ENCODE measurements at places on chromosomes 13 and 19. TPM values are rescaled to one million over a fixed set of nuclear protein-coding genes. Genes with fewer than 3 reads are reported as not detected.

GRCh38 chr13:112111239-112111857 lies 44.4 kb downstream of the SOX1 start:
- DNase-seq = no peak
- no peak overlapping the region for H3K4me3 ChIP-seq
- H3K27ac ChIP-seq = no peak overlapping the region
- no peaks in the 10 kb centered on the region for H3K36me3 ChIP-seq

DNA sequence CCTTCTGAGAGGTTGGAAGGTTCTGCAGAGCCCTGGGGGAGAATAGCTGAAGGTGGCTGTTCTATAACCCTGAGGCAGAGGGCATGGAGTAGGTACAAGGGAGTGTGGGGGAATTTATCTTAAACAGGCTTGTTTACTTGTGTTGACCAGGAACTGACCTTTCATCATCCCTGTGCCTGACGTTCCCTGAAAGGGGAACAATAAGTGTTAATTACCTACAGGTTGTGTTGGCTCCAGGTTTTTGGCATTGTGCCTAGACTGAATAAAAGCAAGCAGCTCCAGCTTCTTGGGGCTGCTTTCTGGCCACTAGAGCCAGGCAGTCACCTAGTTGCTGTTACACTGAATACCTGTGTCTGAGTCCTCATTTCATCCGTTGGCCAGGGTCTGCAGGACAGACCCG lies 60.0 kb downstream of the ZNF627 start:
- H3K36me3 ChIP-seq = no peaks in the 10 kb centered on the region
- no peaks in the 10 kb centered on the region for H3K27me3 ChIP-seq
- no peak overlapping the region for H3K4me3 ChIP-seq
- no peak for DNase-seq

Gene IRGC
- total RNA-seq = not detected

DNA sequence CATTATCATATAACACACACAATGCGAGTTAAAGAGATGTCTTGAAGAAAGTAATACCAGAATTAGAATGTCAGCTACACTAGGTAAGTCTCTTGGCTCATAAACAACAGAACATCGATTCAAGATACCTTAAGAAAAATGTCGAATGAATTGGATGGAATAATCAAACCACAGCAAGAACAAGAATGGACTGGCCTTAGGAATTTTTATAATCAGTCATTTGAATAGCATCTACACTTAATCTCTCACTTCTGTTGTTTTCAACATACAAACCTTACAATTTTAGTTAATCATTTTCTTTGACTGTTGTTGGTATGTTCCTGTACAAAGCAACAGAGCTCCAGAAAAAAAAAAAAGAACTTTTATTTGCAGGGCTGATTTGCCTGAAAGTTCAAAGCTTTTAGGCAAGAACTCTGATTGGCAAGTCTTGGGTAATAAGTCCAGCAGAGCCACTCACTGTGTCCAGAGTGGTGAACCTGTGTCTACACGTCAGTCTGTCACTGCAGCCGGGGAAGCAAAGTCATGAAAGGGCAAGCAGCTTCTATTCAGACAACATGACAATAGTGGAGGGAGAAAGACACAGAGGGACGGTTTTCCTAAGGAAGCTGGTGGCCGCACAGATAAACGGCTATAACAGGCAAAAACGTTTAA lies 1026.1 kb upstream of the MIR17HG start:
- H3K4me3 ChIP-seq = no peak overlapping the region
- H3K27ac ChIP-seq = no peak overlapping the region

DNA sequence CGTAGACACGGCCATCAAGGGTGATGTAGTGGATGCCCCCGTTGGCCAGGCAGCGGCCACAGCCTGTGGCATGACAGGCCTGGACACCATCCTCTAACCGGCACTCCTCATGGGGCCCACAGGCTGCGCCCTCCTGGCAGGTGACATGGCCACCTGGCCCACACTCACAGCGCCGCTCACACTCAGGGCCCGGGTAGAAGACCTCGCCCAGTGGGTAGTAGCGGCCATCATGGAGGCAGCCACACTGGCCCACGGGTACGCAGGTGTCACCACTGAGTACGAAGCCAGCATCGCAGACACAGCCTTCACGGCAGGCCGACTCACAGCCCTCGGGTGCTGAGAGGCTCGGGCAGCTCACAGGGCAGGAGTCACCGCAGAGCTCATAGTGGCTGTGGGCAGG lies 27.2 kb upstream of the FBL start:
- H3K36me3 ChIP-seq = no peaks in the 10 kb centered on the region
- H3K4me1 ChIP-seq = no peaks in the 10 kb centered on the region
- no peak overlapping the region for H3K27ac ChIP-seq
- H3K27me3 ChIP-seq = no peaks in the 10 kb centered on the region
- H3K4me3 ChIP-seq = no peak overlapping the region
- no peak for DNase-seq

Gene GPR12
- 0.12 TPM for total RNA-seq

- DNase-seq = no peak
- H3K4me1 ChIP-seq = no peaks in the 10 kb centered on the region
- H3K4me3 ChIP-seq = no peak overlapping the region
- no peak overlapping the region for H3K27ac ChIP-seq
- no peaks in the 10 kb centered on the region for H3K27me3 ChIP-seq
- H3K36me3 ChIP-seq = no peaks in the 10 kb centered on the region
Measured at GRCh38 chr13:100898431-100898830, 223.8 kb upstream of the TMTC4 start.

GRCh38 chr19:3115916-3116602 lies 19.8 kb upstream of the GNA15 start:
- no peaks in the 10 kb centered on the region for H3K36me3 ChIP-seq
- H3K27ac ChIP-seq = no peak overlapping the region
- H3K27me3 ChIP-seq = no peaks in the 10 kb centered on the region
- no peak overlapping the region for H3K4me3 ChIP-seq
- DNase-seq = no peak

GRCh38 chr19:10430505-10431253 lies 10.3 kb downstream of the PDE4A start:
- H3K4me1 ChIP-seq = peaks cover 3% of the 10 kb centered on the region
- peak overlapping the region; percentile 50 for H3K4me3 ChIP-seq
- H3K36me3 ChIP-seq = no peaks in the 10 kb centered on the region
- peaks cover 9% of the 10 kb centered on the region for H3K27me3 ChIP-seq
- DNase-seq = no peak
- H3K27ac ChIP-seq = no peak overlapping the region

GRCh38 chr13:109782066-109782822 lies 4.1 kb downstream of the IRS2 start:
- DNase-seq = peak; percentile 55
- H3K27me3 ChIP-seq = no peaks in the 10 kb centered on the region
- H3K27ac ChIP-seq = peak overlapping the region; percentile 62
- no peaks in the 10 kb centered on the region for H3K36me3 ChIP-seq
- peaks cover 21% of the 10 kb centered on the region for H3K4me1 ChIP-seq

- no peak overlapping the region for H3K27ac ChIP-seq
- DNase-seq = no peak
- no peak overlapping the region for H3K4me3 ChIP-seq
- no peaks in the 10 kb centered on the region for H3K4me1 ChIP-seq
Measured at GRCh38 chr13:40786568-40786996, 2.8 kb upstream of the SLC25A15 start.

- H3K4me3 ChIP-seq = no peak overlapping the region
- H3K4me1 ChIP-seq = no peaks in the 10 kb centered on the region
- no peak overlapping the region for H3K27ac ChIP-seq
- no peak for DNase-seq
- H3K36me3 ChIP-seq = no peaks in the 10 kb centered on the region
- no peaks in the 10 kb centered on the region for H3K27me3 ChIP-seq
Measured at GRCh38 chr13:101875717-101876393, 423.4 kb downstream of the ITGBL1 start.

GRCh38 chr13:90933097-90933826 lies 414.2 kb upstream of the MIR17HG start:
- no peaks in the 10 kb centered on the region for H3K36me3 ChIP-seq
- DNase-seq = no peak

Gene CLIP3
- total RNA-seq = 54.9 TPM

Gene DOCK9
- 44.8 TPM for total RNA-seq

DNA sequence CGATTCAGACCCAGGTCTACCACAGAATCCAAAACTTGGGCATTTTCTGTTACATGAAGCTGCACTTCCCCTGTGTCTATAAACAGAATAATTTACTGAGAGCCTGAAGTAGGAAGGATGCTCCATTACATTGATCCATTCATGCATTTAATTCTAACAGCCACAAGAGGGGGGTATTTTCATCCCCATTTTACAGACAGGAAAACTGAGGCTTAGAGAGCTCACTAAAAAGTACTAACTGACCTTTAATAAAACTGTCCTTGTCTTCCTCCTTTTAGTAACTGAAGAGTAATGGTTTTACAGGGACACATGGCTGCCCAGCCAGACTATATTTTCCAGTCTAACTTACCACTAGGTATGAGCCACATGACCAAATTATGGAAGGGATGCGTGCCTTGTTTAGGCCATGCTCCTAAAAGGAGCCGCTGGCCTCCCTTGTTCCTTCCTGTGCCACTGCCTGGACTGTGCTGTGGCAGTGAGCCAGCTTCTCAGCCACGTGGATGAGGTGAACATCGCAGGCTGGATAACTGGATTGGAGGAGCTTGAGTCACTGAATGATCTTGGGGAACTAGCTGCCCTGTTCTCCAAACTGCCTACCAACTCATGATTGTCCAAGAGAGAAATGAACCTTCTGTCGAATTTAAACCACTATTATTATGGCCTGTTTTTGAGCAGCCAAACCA lies 108.3 kb downstream of the DOCK9 start:
- no peak for DNase-seq
- no peaks in the 10 kb centered on the region for H3K27me3 ChIP-seq
- H3K4me3 ChIP-seq = no peak overlapping the region
- H3K4me1 ChIP-seq = no peaks in the 10 kb centered on the region
- no peaks in the 10 kb centered on the region for H3K36me3 ChIP-seq
- H3K27ac ChIP-seq = no peak overlapping the region

DNA sequence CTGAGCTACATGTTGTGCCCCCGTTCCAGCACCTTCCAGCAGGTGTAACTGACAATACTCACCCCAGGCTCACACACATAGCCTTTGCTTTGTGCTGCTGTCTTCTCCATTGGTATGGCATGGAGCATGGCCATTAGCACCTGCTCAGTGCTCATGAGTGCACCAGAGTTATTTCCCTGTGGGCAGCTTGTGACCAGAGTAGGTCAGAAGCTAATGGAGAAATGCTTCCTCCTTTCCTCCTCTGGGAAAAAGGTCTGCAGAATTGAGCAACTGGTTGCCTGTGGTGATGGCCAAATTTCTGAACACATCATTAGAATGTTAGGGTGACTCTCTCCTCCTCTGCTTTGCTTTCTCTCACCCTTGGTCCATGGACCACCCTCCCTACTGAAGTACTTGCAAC lies 344.5 kb upstream of the TMTC4 start:
- no peak overlapping the region for H3K4me3 ChIP-seq
- no peak overlapping the region for H3K27ac ChIP-seq
- no peaks in the 10 kb centered on the region for H3K4me1 ChIP-seq

DNA sequence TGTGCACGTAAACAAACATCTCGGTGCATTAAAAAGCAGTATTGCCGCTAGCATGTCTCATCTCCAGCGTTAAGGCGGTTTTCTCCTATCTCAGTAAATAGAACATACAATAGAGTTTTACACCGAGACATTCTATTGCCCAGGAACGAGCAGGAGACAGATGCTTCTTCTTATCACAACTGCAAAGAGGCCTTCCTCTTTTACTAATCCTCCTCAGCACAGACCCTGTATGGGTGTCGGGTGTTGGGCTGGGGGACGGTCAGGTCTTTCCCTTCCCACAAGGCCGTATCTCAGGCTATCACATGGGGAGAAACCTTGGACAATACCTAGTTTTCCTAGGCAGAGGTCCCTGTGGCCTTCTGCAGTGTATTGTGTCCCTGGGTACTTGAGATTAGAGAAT lies 21.2 kb downstream of the ZNF233 start:
- no peaks in the 10 kb centered on the region for H3K4me1 ChIP-seq
- no peak overlapping the region for H3K27ac ChIP-seq
- DNase-seq = no peak
- no peak overlapping the region for H3K4me3 ChIP-seq

Data from ovary (tissue), 10 donors.